ENCODE measurements at places on chromosomes 6 and 20. TPM values are rescaled to one million over a fixed set of nuclear protein-coding genes. Genes with fewer than 3 reads are reported as not detected.

DNA sequence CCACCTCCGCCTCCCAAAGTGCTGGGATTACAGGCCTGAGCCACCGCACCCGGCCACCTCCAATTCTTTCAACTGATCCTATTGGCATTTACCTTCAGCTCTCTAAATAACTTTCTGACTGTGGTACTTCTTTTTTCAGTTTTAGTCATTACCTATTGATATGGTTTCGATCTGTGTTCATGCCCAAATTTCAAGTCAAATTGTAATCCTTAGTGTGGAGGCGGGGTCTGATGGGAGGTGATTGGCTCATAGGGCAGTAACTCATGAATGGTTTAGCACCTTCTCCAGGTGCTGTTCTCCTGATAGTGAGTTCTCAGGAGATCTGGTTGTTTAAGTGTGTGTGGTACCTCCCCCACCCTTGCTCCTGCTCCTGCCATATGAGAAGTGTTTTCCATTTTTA, 140.9 kb downstream of the LPA start:
- DNase-seq, result no peak

DNA sequence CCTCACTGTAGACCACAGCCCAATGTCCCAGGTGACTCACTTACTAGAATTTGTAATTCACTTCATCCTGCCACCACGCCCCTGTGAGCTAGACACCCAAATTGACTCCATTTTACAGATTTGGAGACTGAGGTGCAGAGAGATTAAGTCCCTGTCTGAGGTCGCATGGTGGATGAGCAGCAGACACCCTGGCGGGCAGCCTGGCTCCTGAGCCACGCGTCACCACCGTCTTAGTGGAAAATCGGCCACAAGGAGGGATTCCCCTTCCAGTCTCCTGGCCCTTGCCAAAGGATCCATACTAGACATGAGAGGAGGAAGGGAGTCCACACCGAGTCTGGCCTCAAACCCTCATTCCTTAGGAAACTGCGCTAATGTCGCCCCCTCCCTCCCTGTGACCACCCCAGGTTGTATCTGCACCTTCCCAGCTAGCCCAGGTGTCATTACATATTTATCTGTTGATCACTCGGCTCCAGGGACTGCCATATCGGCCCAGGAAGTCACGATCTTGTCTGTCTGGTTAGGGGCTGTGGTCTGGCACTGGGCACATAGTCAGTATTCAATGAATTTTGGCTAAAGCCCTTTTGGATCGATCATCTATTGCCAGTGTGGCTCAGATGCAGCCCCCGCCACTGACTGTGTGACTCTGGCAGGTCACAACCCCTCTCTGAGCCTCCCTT, 25.7 kb upstream of the PTGIS start:
- DNase-seq, result no peak

- peak; percentile 64 for DNase-seq
These were observed 1.4 kb downstream of the STAU1 start for GRCh38 chr20:49186535-49187329.

BCKDHB gene
- 20.3 TPM for total RNA-seq

DBNDD2 gene
- 10.3 TPM for total RNA-seq
